ENCODE measurements at places on chromosomes 4 and X.

DNA sequence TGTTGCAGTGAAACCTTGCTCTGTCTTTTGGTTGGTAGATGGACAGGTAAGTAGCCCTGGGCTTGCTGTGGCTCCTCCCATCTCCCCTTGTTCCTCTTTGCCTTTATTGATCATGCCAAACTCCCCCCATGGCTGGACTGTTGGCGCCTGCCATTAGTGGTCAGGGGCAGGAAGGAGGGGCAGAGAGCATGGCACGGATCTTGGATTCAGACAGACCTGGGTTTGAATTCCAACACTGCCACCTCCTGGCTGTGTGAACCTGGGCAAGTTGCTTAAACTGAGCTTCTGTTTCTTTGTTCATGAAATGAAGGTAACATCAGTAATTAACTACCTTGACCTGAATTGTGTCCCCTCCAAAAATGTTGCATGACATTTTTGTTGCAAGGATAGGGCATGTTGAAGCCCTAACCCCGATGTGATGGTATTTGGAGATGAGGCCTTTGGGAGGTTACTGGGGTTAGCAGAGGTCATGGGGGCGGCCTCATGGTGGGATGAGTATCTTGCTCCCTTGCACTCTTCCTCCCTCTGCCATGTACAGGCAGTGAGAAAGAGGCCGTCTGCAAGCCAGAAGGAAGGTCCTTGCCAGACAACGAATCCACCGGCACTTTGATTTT, 6.0 kb downstream of the SLC2A9 start:
- no peak for DNase-seq

- DNase-seq: no peak
Measured at GRCh38 chrX:23633834-23634580, 33.3 kb upstream of the PRDX4 start.

GRCh38 chr4:39062094-39062769, at the start of gene KLHL5:
TSS of gene KLHL5 (plus strand) at chr4:39062232. CDS start at chr4:39062653, 421 bp downstream.
- no peak for DNase-seq

DNA sequence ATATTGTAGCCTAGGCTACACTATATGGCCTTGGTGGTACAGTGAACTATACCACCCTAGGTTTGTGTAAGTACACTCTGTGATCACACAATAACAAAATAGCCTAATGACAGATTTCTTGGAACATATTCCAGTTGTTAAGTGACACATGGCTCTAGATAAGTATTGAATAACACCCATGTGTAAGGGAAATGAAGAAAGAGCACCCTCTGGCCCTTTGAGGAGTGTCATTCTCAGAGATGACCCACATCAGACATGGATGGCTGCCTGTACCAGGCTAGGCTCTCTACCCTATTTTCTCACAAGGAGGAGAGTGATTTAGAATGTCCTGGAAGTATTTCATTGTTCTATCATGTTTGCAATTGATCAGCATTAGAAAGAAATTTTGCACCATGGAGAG, 61.7 kb downstream of the HAND2 start:
- no peak for DNase-seq

GRCh38 chr4:7073526-7074390, 5.9 kb upstream of the GRPEL1 start:
- DNase-seq: no peak

DNA sequence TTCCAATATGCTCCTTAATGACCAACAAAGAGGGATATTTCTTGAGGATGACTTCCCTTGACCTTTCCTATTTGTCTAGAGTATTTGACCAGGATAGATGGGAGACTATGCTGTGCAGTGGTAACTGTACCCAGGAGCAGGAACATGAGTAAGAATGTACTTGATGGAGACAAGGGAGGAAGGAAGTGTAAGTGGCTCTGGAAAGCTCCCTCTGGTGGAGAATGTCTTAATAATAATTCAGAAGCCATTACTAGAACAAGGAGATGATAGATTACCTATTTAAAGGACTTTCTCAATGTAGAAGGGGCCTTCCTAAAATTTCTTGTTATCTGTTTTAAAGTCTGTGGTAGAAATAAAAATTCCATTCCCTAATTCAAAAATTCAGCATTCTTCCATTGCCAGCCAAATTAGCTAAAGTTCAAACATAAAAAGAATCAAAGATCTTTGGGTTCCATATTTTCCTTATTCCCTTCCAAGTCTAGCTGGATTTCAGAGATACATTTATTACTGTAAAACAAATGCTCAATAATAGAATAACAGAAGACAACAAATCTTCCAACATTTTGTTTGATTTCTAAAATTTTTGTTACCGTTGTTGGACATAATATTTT, 83.8 kb downstream of the GRID2 start:
- no peak for DNase-seq

- no peak for DNase-seq
Measured at GRCh38 chrX:138986235-138986634, 274.7 kb upstream of the FGF13 start.

GRCh38 chr4:121062521-121062920, 9.8 kb downstream of the NDNF start:
- DNase-seq: no peak

GRCh38 chr4:9812501-9813340, 31.3 kb downstream of the DRD5 start:
- no peak for DNase-seq

- no peak for DNase-seq
Measured at GRCh38 chr4:78190595-78190994, 133.5 kb downstream of the FRAS1 start.

- DNase-seq: no peak
Measured at GRCh38 chrX:134725103-134725690, 66.9 kb upstream of the PLAC1 start.

- DNase-seq: no peak
Measured at GRCh38 chrX:81662381-81662780, 460.5 kb downstream of the SH3BGRL start.

DNA sequence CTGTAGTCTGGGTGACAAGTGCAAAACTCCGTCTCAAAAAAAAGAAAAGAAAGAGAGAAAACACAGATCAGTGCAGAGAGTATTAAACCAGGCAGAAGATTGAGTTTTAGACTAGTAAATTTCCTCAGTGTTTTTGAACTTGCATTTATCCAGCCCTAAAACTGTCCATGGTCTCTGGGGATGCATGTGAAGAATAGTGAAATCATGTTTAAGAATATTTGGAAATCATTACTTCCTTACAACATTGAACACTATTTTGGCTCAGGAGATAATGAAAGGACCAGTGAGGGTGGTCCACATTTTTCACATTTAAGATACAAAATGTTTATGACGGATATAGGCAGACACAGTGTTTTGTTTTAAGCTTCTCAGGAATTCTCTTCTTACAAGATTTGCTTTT, 195.8 kb upstream of the RASGEF1B start:
- no peak for DNase-seq

GRCh38 chr4:96599752-96600151, 759.9 kb downstream of the PDHA2 start:
- no peak for DNase-seq

DNA sequence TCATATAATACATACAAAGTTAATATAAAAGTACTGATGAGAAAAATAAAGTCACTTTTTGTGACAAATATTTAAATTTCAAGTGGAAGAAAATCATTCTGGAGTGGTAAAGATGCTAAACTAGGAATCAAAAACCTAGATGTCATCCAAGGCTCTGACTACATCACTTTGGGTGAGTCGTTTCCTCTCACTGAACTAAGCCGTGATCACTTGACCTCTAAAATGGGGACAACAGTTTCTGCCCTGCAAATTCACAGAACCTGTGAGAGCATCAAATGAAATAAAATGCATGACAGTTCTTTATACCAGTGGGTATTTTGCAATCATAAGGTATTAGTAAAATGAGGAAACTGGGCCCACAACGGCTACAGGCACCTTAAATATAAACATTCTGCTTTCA, 63.8 kb downstream of the PRDM5 start:
- DNase-seq: no peak

GRCh38 chrX:50700921-50701320, 113.1 kb downstream of the SHROOM4 start:
- DNase-seq: no peak

DNA sequence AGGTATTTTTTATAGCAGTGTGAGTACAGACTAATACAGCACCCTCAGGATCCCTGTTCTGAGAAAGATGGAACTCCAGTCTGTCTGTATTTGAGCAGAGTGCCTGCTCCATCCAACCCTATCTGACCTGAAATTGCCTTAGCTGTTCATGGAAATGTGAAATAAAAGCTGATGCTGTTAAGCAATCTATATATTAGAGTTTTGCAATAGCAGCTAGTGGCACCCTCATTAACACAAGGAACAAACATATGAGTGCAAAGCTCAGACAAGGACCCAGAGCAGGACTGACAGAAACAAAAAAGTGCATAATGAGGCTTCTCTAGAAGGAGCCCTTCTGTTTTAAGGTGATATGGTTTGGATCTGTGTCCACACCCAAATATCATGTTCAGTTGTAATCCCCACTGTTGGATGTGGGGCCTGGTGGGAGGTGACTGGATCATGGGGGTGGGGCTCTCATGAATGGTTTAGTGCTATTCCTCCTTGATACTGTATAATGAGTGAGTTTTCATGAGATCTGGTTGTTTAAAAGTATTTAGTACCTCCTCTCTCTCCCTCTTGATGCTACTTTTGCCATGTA, 272.9 kb upstream of the KLF3 start:
- DNase-seq: no peak

GRCh38 chrX:110741213-110741796, 54.3 kb downstream of the CHRDL1 start:
- DNase-seq: no peak

DNA sequence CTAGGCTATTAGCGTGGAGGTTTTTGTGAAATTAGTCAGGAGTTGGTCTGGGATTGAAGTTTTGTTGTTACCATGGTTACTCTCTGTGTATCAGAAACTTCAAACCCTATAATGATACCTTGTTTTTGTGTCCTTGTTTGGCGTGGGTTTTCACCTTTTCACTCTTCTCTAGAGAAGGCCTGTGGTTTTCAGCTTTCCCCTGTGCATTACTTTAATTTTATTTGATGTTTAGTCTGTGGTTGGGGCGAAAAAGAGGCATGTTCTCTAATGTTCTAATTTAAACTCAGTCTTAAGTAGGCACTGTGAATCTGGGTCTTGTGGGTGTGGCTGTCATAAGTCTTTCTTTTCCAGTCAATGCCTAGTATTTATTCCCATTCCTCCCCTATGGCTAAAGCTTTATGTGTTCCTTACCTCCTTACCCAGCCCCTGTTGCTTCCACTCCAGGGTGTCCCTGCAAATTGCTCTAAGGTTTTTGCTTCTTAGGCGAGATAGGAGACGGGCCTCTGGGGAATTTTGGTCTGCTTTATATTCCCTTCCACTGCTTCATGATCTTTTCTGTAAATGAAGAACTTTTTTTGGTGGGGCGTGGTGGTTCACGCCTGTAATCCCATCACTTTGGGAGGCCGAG, 326.3 kb upstream of the ZCCHC13 start:
- DNase-seq: no peak

DNA sequence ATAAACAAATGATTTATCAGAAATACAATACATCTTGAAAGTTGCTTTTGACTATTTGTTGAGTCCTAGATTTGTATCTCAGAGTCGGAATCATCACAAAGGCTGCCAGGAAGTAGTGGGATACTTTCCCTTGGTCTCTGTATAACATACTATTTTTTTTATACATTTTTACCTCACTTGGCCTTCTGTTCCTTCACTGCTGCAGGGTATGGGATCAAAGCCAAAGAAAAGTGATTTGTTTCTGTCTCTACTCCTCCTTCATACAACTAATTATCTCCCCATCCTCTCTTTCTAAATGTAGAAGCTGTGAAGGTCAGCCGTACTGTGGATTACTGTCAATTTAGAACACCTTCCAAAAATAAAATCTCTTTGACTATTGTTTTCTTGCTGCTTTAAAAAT, 24.9 kb downstream of the PALLD start:
- no peak for DNase-seq

DNA sequence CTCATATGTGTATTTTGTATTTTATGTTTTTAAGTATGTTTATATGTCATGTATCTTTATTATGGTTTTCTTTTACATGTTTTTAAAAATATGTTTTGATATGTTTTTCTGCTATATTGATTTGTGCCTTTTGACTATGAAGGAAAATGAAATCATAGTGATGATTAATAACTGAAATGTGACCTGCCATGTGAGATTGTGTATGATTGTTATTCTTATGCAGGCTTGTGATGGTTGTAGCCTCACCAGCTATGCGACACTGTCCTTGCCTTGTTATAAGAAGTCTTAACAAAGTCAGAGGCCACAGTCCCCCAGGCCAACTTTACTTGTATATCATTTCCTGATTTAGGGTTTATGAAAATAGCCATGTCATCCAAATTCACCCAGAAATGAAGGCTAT, 83.2 kb downstream of the TMEM131L start:
- no peak for DNase-seq
